ENCODE measurements at places on chromosomes 2 and 18. TPM values are rescaled to one million over a fixed set of nuclear protein-coding genes. Genes with fewer than 3 reads are reported as not detected.

DPP10 gene
- not detected for polyA plus RNA-seq

NEUROD1 gene
- polyA plus RNA-seq = not detected

EHD3 gene
- 6.8 TPM for polyA plus RNA-seq

SNRNP200 gene
- 80.9 TPM for polyA plus RNA-seq

GPR45 gene
- not detected for polyA plus RNA-seq

SCN9A gene
- 0.07 TPM for polyA plus RNA-seq

MARCO gene
- polyA plus RNA-seq = 0.22 TPM

C2orf66 gene
- polyA plus RNA-seq = 0.06 TPM

NAT8 gene
- not detected for polyA plus RNA-seq

DTNA gene
- polyA plus RNA-seq = 0.19 TPM

DNAJC27 gene
- polyA plus RNA-seq = 0.62 TPM

ATP8B1 gene
- 2.9 TPM for polyA plus RNA-seq

FBLN7 gene
- polyA plus RNA-seq = 0.16 TPM

PRADC1 gene
- 22.0 TPM for polyA plus RNA-seq

TEKT4 gene
- polyA plus RNA-seq = not detected

ANKRD29 gene
- polyA plus RNA-seq = 5.4 TPM

KANSL1L gene
- 0.57 TPM for polyA plus RNA-seq

AMER3 gene
- polyA plus RNA-seq = not detected

ALS2 gene
- 6.4 TPM for polyA plus RNA-seq

GCG gene
- polyA plus RNA-seq = not detected

ALPP gene
- polyA plus RNA-seq = not detected

DSEL gene
- 0.95 TPM for polyA plus RNA-seq

SNED1 gene
- not detected for polyA plus RNA-seq

FNDC4 gene
- 15.8 TPM for polyA plus RNA-seq

All from foreskin keratinocyte (primary cell).